HS-5 (cell line): ENCODE measurements at places on chromosomes 16 and 17.

GRCh38 chr16:69329369-69330285 lies 761 bp downstream of the PDF start:
- DNase-seq = no peak

- DNase-seq = no peak
These were observed 2228.4 kb downstream of the TP53TG3F start for GRCh38 chr16:35687781-35688180.

GRCh38 chr16:11459722-11460121 lies 114.5 kb downstream of the RMI2 start:
- no peak for DNase-seq

DNA sequence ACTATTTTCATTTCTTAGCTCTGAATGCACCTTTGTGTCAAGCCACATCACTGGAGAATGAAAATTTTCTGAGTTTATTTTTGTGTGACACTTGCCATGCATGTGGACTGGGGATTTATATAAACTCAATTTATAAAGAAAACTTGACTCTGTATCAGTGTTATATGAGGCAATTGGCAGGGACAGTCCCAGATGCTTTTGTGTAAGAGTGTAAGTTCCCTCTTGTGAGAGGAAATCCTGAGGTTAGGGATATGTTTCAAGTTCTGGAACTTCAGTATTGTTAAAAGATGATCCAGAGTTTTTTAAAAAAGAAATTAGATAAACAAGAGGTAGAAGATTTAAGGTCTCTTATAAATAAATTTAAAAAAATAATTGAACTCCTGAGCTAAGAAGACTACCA lies 10.9 kb upstream of the CCL8 start:
- no peak for DNase-seq

DNA sequence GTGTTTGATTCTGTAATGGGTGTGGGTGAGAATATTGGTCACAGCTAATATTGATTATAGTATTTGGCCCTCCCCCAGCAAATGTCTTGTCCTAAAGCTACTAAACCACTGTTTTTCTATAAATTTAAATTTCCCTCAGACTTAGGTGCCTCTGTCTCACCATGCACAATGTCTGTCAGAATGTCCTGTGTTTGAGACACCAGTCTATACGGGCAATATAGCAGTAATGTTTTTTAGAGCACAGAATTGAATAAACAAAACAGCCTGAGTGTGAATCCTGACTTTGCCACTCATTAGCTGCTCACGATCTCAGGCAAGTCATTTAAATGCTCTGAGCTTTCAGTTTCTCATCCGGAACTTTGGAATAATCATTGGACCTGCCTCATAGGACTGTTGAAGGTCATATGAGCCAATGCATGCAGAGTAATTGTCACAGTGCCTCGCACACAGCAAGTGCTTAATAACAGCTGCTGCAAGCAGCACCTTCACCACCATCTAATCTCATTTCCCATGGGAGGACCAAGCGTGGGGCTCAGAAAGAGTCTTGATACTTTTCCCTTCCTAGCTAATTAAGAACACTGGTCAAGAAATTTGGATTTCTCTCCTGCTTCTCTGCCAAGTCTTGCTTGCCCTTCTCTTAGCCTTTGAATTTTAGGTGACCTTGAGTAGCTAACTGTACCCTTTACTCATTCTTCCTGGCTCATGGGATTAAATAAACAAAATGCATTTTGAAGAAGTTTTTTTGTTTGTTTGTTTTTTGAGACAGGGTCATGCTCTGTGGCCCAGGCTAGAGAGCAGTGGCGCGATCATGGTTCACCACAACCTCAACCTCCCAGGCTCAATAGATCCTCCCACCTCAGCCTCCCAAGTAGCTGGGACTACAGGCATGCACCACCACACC lies 9.8 kb downstream of the HLF start:
- DNase-seq = no peak

- no peak for DNase-seq
These were observed 1.8 kb upstream of the HOXB8 start for GRCh38 chr17:48616717-48617470.

- no peak for DNase-seq
These were observed 55.8 kb upstream of the GSE1 start for GRCh38 chr16:85557083-85557970.

DNA sequence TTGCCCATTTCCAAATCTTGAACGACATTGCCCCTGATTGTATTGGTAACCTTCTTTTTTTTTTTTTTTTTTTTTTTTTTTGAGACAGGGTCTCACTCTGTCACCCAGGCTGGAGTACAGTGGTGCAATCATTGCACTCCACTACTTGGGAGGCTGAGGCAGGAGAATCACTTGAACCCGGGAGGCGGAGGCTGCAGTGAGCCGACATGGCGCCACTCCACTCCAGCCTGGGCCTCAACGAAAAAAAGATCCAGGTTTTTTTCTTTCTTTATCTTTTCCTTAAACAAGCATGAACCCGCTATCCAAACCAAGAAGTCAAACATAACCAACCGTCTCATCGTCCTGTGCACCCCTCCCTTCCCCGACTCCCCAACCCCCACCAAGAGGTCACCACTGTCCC lies 47.6 kb upstream of the RPH3AL start:
- DNase-seq = no peak

- no peak for DNase-seq
These were observed 16.7 kb downstream of the CCDC57 start for GRCh38 chr17:82195675-82196672.

GRCh38 chr16:29644338-29644857 lies 18.6 kb upstream of the SPN start:
- no peak for DNase-seq

GRCh38 chr17:73580073-73580710 lies 64.1 kb downstream of the SDK2 start:
- no peak for DNase-seq

- DNase-seq = no peak
These were observed 6.7 kb downstream of the ITGA3 start for GRCh38 chr17:50062293-50063243.

DNA sequence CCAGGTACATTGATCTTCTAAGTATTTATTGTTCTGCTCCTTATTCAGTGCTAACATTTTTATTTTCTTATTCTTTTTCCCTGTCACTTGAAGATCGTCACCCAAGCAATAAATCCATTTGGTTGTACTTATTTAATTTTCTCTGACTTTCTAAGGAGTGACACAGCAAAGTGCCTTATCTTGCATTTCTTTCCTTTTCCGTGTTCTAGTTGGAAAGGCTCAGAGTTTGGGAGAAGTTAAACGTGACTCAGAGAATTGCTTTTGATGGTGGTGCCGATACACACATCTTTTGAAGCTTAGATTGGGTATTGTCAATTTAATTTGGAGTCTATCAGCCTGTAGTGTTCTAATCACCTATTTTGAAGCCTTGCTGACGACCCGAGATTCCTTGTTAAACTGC lies 72.0 kb downstream of the PITPNC1 start:
- no peak for DNase-seq

DNA sequence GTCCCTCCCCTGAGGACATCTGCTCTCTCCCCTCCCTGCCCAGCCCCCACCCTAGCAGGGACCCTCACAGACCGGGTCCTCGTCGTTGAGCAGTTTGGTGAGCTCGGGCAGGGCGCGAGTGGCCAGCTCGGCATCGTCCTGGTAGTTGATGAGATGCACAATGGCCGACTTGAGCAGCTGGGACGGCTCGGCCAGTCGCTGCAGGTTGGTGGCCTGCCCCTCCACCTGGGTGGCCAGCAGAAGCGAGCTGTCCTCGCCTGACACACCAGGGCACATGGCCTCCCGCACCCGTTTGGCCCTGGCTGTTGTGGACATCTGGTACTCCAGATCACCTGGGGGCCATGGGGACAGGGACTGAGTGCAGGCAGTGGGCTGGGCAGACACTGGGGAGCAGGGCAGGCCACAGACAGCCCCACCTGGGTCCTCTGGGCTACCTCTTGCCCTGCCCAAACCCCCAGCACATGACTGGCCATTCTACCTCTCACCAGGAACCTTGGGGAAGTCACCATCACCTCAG lies 17.1 kb downstream of the JUP start:
- DNase-seq = no peak

DNA sequence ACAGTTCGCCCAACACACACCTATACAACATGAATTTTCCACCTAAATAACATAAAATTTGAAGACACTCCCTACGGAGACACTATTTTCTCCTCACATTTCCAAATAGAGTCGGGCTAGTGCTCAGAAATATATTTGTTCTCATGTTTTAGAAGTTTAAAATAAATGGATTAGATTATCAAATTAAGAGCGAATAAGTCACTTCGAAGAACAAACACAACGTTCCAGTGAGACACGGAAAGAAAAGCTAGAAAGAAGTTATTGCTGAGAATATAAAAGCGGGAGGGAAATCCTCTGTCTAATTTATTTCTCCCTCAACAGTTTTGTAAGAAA lies 2.0 kb upstream of the HS3ST3B1 start:
- no peak for DNase-seq

- no peak for DNase-seq
These were observed 21.6 kb downstream of the POLR3E start for GRCh38 chr16:22318690-22319358.

GRCh38 chr16:28162326-28162877 lies 49.4 kb downstream of the XPO6 start:
- DNase-seq = no peak

DNA sequence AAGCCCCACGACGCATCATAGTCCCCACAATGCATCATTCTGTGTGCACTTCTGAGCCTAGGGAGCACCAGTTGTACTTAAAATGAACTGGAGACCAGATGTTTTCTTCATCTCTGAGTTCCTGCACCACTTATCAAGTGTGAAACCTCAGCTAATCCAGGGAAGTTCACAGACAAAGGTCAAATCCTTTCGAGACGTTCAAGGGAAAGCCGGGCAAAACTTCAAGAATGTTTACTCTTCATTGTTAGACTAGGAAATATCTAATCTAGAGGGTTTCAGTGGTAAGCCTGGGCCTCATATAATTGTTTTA lies 4.6 kb upstream of the PMP22 start:
- DNase-seq = no peak

DNA sequence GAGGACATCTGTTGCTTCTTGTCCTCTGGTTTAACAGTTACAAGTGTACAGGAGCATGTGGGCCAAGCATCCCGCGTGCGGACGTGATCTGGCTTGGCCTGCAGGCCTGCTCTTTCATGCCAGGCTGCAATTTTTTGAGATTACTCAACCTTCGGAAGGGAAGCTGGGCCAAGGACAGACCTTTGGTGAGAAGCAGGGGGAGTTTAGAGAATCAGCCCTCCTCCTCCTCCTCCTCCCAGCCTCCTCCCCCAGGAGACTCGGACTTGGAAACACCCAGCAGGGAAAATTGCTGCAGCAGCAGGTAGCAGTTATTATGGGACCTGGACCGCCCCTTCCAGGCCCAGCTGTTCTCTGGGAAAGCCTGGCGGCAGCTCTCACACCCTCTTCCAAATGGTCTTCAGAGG lies 5.1 kb upstream of the KLHL36 start:
- no peak for DNase-seq

DNA sequence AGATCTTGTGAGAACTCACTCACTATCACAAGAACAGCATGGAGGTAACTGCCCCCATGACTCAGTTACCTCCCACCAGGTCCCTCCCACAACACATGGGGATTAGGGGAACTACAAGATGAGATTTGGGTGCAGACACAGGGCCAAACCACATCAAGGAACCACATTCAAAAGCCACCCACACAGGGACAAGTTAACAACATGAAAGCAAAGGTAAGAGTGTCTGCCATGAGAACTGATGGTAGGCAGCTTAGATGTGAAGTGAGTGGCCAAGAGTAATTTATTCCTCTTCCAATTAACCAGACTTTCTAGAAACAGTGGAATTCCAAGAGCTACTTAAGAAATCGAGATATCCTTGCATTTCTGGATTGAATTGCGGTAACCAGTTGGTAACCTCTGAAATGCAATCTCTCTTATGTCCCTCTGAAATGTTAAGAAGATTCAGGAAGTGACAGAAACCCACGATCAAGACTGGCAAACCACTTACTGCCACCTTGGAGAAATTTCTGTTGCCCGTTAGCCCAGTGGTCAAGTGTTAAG lies 167.4 kb upstream of the CACNG5 start:
- no peak for DNase-seq

DNA sequence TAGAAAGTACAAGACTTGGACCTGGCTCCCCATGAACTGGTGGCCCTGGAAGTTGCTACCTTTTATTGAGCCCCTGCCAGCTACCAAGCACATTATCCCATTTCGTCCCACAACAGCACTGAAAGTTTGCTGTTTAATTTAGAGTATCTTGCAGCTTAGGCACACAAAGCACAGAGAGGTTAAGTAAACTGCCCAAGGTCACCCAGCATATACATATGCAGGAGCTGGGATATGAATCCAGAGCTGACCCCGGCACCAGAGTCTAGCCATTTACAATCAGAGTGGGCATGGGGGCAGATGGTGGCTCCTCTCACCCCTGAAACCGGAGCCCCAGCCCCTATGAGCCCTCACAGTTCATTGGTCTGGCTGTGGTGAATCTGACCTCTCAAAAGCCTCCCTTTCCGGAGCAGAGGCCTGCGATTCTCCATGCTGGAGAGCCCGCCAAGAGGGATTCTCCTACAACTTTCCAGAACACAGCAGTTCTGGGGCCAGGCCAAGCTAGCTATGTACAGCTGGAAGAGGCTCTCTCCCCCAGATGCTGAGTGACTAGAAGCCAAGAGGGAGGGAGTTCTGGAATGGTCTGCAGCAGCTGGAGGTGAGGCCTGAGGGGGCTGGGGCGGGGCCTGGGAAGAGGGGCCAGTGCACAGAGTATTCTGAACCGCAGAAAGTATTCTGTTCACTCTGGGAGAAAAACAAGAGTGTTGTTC lies 58.3 kb downstream of the SREBF1 start:
- no peak for DNase-seq

- DNase-seq = no peak
These were observed 22.8 kb downstream of the CACNA1H start for GRCh38 chr16:1175566-1176279.

DNA sequence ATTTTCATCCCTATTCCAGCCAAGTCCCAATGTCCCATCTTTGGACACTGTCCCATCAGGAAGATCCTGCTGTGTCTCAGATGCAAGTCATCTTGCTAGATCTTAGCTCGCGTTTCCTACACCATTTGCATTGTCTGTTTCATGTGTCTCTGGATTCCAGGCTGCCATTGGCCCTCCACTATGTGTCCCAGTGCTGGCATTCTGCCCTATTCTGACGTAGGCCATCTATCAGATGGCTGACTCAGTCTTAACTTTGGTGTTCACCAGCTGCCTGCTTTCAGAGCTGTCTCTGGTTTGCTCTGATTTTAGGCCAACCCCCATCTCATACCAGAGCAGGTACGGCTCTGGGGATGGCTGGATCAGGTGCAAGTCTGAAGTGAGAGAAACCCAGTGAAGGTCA lies 300.9 kb upstream of the ASIC2 start:
- no peak for DNase-seq

- no peak for DNase-seq
These were observed 3.1 kb upstream of the KRT36 start for GRCh38 chr17:41492771-41493170.

DNA sequence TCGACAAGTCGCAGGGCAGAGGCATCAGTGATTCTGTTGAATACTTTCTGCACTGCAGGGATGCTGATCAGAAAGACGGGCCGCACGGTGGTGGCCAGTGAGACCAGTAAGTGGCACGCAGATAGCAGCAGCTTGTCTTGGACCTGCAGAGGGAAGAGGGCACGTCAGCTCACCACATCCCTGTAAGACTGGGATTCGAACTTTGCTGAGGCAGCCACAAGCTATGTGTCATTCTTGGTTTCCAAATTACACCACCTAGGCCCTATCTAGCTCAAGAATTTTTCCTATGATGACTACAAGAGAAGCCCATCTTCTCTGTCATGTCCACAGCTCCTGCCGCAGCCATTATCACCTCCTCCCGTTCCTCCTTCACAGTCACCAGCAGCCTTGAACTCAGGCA lies 49.4 kb upstream of the GSG1L start:
- no peak for DNase-seq
